ENCODE measurements at places on chromosomes 16 and 17.

GRCh38 chr16:49782405-49782804 is 73.5 kb downstream of the ZNF423 start:
- DNase-seq = no peak

DNA sequence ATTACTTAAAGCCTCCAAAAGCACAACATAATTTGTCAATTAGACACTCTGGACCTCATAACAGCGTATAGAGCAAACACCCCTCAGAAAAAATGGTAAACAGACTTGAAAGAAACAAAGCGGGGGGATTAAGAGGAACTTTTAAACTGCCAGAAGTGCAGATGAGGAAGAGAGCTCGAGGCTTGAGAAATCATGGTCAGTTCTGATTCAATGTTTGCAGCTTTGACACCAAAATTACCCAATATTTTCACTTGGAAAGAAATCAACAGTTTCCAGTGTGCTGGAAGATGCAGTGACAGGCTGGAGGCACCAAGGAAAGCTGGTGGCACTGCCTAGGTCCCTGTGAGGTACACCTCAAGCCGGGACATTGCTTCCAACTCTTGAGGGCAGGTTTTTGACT is 180.9 kb upstream of the TOX3 start:
- no peak for DNase-seq

GRCh38 chr17:17816831-17817551 is 19.8 kb downstream of the SREBF1 start:
- DNase-seq = no peak

DNA sequence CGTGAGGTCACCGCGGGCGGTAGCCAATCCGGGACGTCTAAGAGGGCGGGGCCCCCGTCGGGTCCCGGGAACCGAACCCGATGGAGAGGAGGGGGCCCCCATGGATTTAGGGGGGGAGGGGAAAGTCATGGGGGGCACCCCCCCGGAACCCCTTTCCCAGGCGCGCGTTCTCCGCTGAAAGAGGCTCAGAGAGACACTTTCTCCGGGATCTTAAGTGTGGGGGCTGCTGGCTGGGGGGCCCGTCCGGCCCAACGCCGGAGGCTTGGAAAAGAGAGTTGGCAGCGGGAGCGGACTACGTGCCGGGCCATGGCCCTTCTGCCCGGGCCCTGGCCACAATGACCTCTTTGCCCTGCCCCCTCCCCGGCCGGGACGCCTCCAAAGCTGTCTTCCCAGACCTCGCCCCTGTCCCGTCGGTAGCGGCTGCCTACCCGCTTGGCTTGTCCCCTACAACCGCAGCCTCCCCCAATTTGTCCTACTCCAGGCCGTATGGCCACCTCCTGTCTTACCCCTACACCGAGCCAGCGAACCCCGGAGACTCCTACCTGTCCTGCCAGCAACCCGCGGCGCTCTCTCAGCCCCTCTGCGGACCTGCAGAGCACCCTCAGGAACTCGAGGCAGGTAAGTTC is at the start of gene DLX4:
TSS of gene DLX4 (plus strand) at position 57 of the 626 bp plus-strand sequence. CDS start at position 336, 279 bp downstream.
- DNase-seq = no peak

GRCh38 chr17:16479264-16479663 is 12.7 kb downstream of the LRRC75A start:
- DNase-seq = no peak

GRCh38 chr16:74169687-74170376 is 126.8 kb upstream of the PSMD7 start:
- DNase-seq = no peak

- DNase-seq = no peak
Observed at GRCh38 chr16:1916640-1916990, 1.6 kb downstream of the HS3ST6 start.

GRCh38 chr17:17533901-17534441 is 37.8 kb upstream of the RASD1 start:
- no peak for DNase-seq

DNA sequence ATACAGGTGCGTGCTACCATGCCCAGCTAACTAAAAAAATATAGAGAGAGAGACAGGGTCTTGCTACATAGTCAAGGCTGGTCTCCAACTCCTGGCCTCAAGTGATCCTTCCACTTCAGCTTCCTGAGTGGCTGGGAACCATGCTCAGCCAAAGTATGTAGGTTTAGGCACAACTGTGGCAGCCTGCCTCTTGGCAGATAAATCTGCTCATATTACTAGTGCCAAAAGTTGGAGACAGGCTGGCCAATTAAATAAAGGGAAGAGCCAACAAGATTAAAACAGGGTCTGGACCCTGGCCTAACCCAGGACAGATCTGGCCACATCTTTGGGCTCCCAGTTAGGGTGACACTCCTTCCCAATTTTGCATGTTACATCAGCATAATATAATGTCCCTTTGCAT is 151.7 kb downstream of the CBLN1 start:
- DNase-seq = no peak

DNA sequence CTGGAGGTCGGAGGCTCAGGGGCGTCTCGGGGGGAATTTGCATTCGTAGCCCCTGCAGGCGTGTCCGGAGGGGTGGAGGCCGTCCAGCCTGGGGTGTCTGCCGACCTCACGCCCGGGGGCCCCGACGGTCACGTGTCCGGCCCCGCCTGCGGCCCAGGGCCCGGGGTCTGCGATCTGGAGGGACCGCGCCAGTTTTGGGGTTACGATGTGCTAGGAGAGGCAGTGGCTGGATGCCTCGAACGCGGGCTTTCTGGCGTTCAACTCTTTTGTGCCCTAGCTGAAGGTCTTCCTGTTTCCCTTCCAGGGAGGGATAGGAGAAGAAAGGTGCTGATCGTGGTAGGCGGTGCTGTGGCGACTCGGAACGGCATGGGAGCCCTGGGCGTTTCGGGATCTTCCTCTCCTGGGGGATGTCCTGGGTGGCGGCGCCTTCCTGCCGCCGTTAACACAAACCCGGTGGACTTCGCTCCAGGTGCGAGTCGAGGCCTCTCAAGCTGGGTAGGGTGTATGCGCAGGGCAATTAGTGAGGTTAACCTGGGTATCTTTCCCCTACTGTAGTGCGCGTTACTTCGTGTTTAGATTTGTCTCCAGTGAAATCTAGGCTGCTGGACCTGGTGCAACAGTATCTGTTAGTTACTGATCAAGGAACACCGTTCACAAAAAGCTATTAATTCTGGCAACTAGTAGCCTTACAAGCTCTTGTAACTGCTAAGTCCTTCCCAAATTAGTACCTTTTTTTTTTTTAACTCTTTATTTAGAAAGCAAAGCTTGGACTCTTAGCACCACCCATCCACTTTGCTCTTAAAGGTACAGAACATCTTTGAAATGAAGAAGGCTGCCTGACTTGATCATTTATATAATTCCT is 1.3 kb downstream of the AKAP1 start:
- DNase-seq = no peak

DNA sequence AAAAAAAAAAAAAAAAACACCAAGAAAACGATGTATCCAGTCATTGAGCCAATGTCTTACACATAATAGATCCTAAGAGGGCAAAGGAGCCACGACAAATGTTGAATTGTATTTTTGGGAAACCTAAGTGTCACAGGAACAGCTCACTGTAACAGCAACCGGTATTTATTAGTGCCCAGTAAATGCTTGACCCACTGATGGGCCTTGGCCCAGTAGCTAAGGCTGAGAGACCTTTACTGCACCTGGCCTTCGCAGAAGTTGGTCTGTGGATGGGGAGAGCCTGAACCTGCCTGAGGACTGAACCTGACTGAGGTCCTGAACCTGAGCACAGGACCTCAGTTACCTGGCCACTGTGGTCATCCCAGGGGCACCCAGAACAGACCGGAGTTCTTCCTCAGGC is 65.0 kb upstream of the TBX2 start:
- no peak for DNase-seq

DNA sequence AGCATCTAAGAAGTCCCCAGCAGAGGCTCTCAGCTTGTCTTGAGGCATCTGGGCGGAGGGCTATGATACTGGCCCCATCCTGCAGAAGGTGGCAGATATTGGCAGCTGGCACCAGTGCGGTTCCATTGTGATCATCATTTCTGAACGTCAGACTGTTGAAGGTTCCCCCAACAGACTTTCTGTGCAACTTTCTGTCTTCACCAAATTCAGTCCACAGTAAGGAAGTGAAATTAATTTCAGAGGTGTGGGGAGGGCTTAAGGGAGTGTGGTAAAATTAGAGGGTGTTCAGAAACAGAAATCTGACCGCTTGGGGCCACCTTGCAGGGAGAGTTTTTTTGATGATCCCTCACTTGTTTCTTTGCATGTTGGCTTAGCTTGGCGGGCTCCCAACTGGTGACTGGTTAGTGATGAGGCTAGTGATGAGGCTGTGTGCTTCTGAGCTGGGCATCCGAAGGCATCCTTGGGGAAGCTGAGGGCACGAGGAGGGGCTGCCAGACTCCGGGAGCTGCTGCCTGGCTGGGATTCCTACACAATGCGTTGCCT is at the start of gene CIITA:
TSS of gene CIITA (plus strand) at position 404 of the 543 bp plus-strand sequence. CDS start at position 533, 129 bp downstream.
- DNase-seq = peak; percentile 62

All from putamen (tissue), 1 donor.